ENCODE measurements at places on chromosomes 11 and 22.
A peak's percentile ranks its signal among the peaks of the same experiment; 100 is the strongest.

GRCh38 chr11:28961726-28962125, 853.5 kb downstream of the METTL15 start:
- no peak for DNase-seq

GRCh38 chr22:27416511-27417420, 384.8 kb downstream of the MN1 start:
- no peak for DNase-seq

- DNase-seq, result no peak
Measured at GRCh38 chr11:122779047-122779629, 59.2 kb upstream of the CRTAM start.

- no peak for DNase-seq
Measured at GRCh38 chr11:83025267-83025704, 46.4 kb downstream of the RAB30 start.

DNA sequence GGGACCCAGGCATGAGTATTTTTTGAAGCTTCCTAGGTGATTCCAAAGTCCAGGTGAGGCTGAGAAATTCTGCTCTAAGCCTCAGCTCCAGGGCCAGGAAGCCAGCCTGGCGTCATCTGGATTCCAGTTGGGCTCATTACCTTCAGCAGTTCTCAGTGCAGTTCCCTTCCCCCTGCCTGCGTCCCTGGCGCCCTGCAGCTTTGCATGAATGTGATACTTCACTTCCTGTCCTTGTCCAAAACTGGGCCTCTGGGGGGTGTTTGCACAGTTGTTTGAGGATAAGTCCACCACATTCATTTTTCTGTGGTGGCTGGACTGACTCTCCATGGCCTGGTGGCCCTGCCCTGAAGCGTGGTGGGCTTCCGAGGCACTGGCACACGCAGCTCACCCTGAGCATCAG, 98.1 kb downstream of the TENM4 start:
- no peak for DNase-seq

GRCh38 chr22:48889887-48890692, 937.6 kb downstream of the BRD1 start:
- no peak for DNase-seq

DNA sequence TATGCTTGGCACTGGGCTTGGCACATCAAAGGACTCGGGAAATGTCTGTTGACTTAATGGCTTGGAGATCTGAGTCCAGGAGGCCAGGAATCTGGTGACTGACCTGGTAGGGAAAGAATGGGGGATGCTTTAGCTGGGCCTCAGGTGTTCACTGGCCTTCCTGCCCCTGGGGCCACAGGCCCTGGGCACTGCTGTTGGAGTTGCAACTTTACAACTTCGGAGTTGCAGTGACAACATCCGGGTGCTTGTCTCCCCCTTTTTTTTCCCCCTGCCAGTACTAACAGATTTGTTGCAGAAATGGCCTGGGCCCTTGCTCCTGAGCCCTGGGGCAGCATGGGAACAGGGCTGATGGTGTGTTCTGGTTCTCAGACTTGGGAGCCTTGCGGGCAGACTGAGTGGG, 23.8 kb downstream of the OSBP2 start:
- DNase-seq, result no peak

DNA sequence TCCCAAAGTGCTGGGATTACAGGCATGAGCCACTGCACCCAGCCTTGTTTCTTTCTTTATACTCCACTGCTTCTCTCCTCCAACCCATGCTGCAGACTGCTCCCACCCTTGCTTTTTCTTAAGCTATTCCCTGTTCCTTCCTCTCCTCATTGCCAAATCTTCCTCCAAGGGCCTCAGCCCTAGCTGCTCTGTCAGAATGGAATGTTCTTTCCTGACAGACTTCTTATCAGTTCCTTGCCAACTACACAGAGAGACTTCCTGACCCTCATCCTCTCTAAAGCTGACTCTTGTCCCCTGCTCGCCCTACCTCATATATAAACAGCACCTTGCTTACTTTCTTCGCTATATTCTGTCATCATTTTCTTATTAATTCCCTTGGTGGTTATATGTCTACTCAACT, 16.9 kb upstream of the PIK3C2A start:
- no peak for DNase-seq

- peak; percentile 11 for DNase-seq
Measured at GRCh38 chr22:44091021-44091721, 67.1 kb downstream of the PARVB start.

DNA sequence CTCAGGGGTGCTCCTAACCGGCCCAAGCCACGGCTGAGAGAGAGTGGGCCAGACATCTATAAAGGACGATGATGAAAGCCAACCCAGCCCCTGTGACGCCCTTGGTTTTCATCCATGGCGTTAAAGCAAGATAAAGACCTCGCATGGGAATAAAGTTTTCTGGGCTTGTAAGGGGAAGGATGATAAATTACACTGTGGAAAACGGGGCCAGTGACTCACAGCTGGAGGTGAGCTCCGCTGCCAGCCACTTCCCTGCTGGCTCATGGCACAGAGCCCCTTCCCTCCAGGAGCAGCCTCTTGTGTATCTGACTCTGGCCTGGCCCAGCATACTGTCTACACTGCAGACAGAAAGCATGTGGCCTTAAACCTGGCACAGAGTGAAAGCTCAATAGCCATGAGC, 503.2 kb upstream of the B3GAT1 start:
- no peak for DNase-seq

DNA sequence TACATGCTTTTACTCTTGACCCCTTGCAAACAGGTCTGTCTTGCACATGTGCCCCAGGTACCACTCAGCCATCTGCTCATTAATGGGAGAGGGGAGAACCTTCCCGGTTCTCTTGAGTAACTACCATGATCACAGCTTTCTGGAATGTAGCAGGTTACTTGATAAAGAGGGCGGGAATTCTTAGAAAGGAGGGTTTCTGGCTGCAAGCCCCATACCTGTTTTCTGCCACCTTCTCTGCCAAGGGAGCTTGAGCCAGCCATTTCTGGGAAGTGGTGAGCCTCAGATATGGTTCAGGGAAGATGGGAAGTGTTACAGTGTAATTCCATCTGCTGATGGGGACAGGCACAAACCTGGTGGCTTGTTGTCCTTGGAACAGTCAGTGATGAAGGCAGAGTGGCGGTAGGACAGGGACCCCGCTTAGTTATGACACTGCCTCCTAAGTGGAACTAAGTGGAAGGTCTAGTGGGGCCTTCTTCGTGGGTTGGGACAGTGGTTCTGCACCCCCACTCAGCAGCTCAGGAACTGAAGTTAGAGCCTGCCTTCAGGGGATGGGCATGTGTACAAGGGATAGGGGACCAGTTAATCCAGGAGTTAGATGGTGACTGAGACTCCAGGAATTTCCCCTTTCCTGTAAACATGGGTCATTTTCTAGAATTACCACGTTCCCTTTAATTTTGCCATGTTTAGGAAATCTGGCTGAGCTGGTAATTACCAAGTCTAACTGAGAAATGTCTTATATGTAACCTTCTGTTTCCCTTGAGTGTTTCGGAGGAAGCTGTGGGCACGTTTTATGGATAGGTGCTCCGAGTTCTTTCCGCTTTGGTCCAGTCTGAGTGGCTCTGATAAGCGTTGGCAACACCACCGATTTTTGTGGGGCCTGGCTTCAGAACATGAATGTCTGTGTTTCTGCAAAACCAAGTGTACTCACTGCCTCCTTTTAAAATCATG, 35.3 kb downstream of the BCR start:
- DNase-seq, result no peak
